ENCODE measurements at places on chromosomes 6 and 20. TPM values are rescaled to one million over a fixed set of nuclear protein-coding genes. Genes with fewer than 3 reads are reported as not detected.

DNA sequence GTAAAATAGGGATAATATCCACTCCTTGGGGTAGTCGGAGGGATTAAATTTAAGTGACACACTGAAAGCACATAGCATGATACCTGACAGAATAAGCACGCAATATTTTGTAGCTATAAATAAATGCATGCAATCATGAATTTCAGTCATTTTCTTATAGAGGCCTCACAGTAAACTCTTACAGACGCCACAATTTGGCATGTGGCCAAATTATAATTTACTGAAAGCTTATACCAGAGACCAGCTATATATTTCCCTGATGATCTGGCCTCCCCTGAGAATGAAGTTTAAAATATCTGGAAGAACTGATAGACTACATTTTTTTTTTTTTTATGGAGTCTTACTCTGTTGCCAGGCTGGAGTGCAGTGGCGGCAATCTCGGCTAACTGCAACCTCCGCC lies 40.9 kb downstream of the QRSL1 start:
- no peak for DNase-seq

DNA sequence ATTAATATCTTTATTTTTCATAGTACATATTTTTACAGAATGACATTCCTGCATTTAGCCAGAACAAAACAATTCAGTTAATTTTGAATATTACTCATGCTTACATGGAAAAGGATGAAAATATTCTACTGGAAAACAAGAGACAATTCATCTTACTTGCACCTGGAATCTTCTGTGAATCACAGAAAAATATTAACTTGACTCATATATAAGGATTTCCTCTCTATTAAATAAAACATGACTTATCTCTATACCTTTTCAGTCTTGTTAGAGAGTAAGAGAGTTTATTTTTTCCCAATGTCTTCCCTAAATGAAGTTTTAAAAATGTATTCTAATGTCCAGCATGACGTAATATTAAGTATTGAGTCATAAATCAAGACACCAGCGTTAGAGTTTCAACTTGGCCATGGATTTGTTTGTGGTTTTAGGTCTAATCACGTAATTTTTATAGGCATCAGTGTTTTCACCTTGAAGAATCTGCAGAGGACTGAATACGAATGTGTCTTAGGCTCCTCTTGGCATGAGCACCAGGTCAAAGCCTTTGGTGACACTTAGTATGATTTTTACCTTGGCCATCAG lies 445.1 kb upstream of the JAG1 start:
- DNase-seq, result no peak

GRCh38 chr6:111922454-111923297 lies 49.4 kb upstream of the FYN start:
- no peak for DNase-seq

TRIM39 gene
- 12.9 TPM for polyA plus RNA-seq

- DNase-seq, result no peak
These were observed 101.5 kb upstream of the OGFRL1 start for GRCh38 chr6:71187141-71187540.

- DNase-seq, result no peak
These were observed 54.0 kb downstream of the PIGU start for GRCh38 chr20:34622821-34623451.

OR2H2 gene
- 0.22 TPM for polyA plus RNA-seq

DNA sequence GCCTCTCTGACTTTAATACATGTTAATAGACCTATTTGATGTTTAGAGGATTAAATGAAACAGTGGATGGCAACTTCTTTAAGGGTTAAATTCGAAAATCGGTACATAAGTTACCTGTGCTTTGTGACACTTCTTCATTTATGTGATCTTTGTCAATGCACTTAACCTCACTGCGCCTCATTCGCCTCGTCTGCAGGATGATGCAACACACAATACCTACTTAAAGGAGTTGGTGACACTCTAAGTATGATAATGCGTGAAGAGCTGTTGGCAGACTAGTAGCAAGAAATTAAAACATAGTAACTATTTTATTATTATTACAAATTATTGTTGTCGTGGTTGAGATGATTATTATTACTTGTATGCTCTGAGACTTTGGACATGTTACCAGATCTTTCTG lies 92.8 kb downstream of the TSHZ2 start:
- DNase-seq, result no peak

DNA sequence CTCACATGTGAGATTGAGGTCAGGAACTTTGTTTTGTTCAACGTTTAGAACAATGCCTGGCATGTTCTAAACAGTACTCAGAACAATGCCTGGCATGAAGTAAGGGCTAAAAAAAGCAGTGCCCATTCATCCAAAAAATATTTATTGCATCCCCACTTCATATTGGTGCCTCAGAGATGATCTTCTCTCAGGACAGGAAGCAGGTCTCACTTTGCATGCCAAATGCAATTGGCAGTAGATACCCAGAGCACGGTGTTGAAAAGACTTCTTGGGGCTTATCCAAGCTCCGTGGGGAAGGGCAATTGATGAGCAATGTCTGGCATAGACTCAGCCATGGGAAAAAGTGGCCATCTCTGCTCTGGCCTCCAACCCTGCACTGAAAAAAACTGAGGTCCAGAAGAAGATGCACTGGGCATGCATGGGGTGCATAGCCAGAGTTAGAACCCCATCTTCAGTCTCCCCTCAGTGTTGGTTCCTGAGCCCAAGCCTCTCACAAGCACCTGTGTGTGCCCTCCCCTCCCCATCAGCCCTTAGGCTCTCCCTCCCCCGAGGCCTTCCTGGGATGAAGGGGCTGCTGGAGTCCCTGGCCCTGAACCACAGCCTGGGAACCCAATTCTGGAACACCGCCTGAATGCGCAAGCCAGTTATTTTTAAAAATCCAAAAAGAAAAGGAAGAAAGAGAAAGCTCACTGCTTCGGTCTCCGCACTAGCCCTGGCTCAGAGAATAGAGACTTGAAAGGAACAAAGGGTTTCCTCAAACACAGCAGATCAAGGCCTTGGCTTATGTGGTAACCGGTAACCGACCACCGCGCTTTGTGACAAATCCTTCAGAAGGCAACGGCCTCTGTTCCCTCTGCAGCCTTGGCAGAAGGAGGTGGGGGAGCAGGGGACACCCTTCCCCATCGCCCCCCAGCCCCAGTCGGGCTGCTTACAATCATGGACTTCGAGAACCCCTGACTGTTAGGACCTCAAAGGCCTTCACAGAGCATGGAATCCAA lies 78.5 kb upstream of the SIRPA start:
- DNase-seq, result no peak

CLPSL1 gene
- 0.60 TPM for polyA plus RNA-seq

- DNase-seq, result no peak
These were observed 81.4 kb upstream of the CDH4 start for GRCh38 chr20:61170496-61171320.

GRCh38 chr6:104787305-104787704 lies 72.4 kb downstream of the HACE1 start:
- no peak for DNase-seq

GRCh38 chr6:157555455-157556143 lies 174.6 kb downstream of the ZDHHC14 start:
- no peak for DNase-seq

GPR6 gene
- not detected for polyA plus RNA-seq

DNA sequence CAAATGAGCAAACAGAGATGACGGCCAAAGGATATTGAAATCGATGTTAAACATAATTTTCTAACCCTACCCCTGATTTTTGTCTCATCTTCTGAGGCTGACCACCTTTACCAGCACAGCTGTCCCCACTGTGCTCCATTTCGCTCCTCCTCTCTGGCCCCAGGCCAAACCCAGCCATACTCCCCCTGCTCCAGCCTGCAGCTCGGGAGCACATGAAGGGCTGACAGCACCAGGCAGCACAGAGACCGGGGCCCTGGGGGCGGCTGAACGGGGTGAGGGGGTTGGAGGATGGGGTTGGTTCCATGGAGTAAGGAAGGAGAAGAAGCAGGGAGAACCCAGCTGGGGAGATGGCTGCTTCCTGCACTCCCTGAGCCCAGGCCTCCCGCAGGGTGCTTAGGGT lies 3.2 kb upstream of the NCR2 start:
- DNase-seq, result no peak

DNA sequence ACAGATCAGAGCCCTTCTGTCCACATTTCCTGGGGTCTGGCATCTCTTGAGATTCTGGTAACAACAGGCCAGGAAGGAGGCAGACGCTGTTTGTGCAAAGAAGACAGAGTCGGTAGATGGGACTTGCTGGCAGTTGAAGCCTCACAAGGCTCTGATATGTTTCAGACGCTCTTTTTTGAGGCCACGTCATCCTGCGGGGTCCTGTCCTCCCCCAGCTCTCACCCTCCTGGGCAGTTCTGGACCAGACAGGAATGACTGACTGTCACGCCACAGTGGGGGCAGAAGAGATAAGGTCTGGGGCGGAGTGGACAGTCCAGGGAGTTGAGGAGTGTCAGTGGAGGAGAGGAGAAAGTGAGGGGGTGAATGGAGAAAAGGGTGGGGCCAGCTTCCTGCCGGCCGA lies 87.1 kb upstream of the SULF2 start:
- no peak for DNase-seq

DNA sequence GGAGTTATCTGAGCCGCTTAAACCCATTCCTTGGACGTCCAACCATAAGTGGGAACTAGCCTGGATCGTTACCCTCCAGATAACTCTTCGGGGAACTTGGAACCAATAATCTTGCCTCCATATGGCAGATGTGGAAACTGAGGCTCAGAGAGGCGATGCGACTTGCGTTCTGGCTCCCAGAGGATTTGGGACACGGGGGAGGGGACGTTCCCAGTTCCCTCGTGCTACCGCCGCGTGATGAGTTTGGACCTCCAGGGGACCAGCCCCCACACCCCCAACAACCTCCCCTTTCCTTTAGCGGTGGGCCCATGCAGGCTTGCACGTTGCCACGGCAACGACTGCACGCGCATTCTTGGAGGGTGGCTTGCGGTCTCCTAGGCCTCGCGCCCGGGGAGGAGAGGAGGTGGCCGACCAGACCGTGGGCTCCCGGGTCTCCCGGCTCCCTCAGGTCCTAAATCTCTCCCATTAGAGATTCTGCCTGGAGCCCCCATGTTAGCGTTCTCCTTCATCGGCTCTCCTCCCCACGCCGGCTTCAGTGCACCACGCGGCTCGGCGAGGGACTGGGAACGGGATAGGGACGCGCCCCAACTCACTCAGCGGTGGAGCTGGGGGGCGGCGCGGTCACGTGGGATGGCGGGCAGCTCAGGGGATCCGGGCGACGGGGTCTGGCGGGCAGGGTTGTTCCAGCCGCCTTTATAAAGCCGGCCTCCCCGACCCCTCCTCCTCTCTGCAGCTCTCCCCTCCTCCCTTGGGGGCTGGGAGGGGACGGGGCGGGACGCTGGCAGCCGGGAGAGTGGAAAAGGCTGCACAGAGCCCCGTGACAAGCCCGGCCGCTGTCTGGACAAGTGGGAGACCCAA lies at the start of gene PLTP:
PLTP (minus strand) TSS at position 670 of the 858 bp plus-strand sequence. CDS start 703 bp downstream, outside the sequence.
- peak; percentile 46 for DNase-seq

DNA sequence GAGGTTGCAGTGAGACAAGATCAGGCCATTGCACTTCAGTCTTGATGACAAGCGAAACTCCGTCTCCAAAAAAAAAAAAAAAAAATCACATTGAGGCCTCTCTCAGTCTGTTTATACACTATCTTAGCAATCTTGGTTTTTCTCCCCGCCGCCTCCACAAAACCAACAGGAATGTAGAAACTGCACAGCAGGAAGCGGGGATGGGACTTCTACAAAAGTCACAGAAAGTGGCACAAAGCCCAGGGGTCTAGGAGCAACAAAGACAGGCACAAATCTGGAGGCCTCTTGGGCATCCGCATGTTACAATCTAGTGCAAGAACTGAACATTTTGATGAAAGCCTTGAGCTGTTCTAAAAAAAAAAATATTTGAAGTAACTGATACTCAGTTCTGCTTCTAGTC lies 48.6 kb downstream of the KDM1B start:
- DNase-seq, result no peak

DNA sequence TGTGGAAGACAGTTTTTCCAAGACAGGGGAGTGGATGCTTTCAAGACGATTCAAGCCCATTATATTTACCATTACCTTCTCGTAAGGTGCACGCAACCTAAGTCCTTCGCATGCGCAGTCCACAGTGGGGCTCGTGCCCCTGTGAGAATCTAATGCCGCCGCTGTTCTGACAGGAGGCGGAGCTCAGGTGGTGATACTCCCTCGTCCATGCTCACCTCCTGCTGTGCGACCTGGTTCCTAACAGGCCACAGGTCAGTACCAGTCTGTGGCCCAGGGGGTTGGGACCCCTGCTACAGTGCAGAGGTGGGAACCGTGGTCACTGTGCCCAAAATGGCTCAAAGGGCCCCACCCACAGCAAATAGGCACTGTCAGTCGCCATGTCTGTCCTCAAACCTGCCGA lies 36.6 kb downstream of the SERPINB1 start:
- DNase-seq, result no peak

LHFPL5 gene
- polyA plus RNA-seq, result 0.36 TPM

DNA sequence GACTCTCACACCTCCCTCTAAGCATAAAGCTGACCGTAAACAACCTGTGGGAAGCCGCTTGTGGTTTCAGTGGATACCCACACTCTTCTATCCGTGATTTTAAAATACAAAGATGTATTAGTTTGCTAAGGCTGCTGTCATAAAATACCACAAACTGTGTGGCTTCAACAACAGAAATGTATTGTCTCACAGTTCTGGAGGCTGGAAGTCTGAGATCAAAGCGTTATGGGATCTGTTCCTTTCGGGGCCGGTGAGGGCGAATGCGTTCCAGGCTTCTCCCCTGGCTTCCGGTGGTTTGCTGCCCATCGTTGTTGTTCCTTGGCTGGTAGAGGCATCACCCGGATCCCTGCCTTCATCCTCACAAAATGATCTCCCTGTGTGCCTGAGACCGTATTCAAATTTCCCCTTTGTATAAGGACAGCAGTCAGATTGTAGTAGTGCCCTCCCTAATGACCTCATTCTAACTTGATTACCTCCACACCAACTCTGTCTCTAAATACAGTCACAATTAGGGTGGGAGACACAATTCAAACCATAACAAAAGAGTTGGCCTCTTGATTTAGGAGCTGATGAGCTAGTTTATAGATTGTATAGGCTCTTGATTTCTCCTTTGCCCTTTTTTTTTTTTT lies 210.6 kb upstream of the SOX4 start:
- DNase-seq, result no peak

DNA sequence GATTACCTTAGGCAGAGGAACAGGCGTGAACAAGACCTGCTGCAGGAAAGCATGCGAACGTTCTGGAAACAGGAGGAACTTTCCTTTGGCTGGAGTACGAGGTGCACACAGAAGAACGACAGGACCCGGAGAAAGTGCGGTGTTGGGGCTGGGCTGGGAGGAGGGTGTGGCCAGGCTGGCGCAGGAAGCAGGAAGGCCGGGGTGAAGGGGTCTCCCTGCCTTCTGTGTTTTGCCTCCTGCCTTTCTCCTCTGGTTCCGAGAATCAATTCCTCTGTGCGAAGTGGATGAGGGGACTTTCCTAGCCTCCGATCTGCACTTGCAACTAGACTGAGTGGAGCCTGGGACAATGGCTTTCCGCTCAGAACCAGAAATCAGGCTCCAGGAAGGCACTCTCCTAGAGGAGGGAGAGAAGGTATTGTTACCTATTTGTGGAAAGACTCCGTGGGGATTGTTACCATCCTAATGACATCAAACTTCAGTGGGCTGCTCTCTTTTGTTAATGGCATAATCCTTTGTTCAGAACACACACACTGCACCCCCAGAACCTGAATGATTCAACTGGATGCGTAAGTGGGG lies 22.9 kb upstream of the PLEKHG1 start:
- no peak for DNase-seq

GRCh38 chr20:37273988-37274387 lies 12.4 kb upstream of the GHRH start:
- no peak for DNase-seq

GRCh38 chr20:16560216-16560615 lies 13.0 kb downstream of the KIF16B start:
- no peak for DNase-seq

RSPO3 gene
- 23.1 TPM for polyA plus RNA-seq

TFAP2D gene
- not detected for polyA plus RNA-seq

- no peak for DNase-seq
These were observed 167.5 kb downstream of the SOD2 start for GRCh38 chr6:159525445-159526025.

- no peak for DNase-seq
These were observed 45.7 kb upstream of the TSHZ2 start for GRCh38 chr20:52926505-52926904.

Data from left renal cortex interstitium (tissue), 4 donors.